ENCODE measurements at places on chromosomes 4 and X. TPM values are rescaled to one million over a fixed set of nuclear protein-coding genes. Genes with fewer than 3 reads are reported as not detected.

Gene NEUROG2
- 0.06 TPM for total RNA-seq

Gene STK26
- total RNA-seq = 52.3 TPM

Gene JAKMIP1
- 0.40 TPM for total RNA-seq

Gene NFXL1
- total RNA-seq = 7.7 TPM

Gene UCP1
- 0.34 TPM for total RNA-seq

Gene TRIM60
- total RNA-seq = not detected

DNA sequence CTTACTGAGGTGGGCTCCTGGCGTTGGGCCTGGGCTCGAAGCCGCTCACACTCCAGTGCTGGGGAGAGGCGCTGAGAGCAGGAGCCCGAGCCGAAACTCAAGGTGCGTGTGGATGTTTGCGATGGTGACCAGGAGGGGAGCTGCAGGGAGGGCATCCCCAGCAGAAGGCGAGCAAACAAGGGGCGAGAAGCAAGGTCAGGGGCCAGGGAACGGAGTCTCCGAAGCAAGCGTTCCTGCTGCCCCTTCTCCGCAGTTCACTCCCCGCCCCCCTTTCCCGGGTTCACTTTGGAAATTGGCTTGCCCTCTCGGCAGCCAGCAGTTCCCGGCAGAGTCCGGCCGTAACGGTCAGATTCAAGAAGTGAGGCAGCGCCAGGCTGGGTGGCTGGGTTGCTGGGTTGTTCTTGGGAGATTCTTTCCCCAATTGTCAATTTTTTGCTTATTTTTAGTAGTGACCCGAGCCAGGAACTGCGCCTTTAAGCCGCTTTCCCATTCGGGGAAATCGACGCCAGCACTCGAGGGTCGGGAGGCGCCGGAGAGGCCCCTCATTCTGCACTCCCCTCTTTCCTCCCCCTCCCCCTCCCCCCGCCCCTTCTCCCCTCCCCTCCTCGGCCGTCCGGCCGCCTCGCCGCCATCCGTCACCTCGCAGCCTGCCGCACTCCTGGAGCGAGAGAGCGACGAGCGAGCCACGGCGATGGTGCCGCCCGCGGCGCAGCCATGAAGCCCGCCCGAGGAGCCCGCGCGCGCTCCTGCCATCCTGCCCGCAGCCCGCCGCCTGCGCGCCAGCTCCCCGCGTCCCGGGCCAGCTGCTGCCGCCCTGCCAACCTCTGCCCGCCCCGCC, at the start of gene FRMPD3:
TSS of gene FRMPD3 (plus strand) at position 655 of the 838 bp plus-strand sequence. CDS start 76,937 bp downstream, outside the sequence.
- peak; percentile 28 for DNase-seq

DNA sequence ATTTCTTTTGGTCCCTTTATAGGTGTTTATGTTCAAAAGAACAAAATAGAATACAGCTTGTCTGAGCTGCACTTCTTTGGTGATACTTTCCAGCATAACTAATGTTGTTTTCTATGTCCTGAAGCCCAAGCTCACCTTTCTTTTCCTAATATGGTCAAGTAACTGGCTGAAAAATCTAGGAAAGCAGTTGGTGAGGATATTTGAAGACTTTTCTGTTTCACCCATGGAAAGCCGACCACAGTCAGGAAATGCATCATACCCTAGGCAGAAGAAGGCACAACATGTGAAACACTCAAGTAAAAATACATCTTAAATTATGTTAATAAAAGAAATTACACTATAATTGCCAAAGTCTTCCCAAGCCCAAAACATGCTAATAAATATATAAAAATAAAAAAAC, 337.0 kb downstream of the PDGFC start:
- no peak for DNase-seq

- no peak for DNase-seq
Measured at GRCh38 chr4:99617374-99617773, 40.3 kb downstream of the C4orf54 start.

DNA sequence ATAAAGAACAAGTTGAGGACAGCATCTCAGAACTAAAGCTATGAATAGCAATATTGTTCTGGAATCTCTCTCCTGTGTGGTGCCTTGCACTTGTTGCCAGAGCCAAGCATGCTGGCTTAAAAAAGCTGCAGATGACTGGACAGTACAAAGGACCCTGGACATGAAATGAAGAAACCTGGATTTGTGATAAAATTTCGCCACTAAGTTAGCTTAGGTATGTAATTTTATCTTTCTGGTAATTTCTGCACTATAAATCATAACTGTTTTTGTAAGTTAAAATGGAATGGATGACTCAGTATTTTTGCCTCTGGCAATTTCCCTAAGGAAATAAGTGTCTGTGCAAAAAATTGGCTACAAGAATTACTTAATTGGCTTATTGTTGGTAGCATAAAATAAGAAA, 317.2 kb downstream of the CAMK2D start:
- DNase-seq = no peak

GRCh38 chr4:148998719-148999118, 556.5 kb upstream of the NR3C2 start:
- no peak for DNase-seq

- no peak for DNase-seq
Measured at GRCh38 chrX:24014388-24015018, 12.5 kb downstream of the KLHL15 start.

- no peak for DNase-seq
Measured at GRCh38 chrX:123217077-123217476, 33.0 kb downstream of the GRIA3 start.

DNA sequence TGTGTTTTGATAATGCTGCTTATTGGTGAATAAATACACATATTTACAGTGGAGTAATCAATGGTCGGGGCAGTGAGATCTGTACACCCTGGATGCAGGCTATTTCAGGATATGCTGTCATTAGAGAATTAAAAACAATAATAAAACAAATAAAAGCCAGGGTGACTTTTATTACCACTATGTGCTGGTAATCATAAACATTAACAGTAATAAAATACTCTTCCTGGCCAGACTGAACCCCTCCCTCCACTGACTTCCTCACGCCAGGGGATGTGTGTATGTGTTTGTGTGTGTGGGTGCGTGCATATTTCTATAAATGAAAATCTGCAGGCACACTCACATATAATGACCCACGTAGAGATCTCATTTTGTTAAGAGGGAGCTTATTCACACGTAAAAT, 98.0 kb upstream of the MAP9 start:
- no peak for DNase-seq

GRCh38 chr4:186932631-186933187, 209.1 kb upstream of the FAT1 start:
- DNase-seq = peak; percentile 53

GRCh38 chrX:121308276-121308805, 260.9 kb downstream of the GLUD2 start:
- peak; percentile 77 for DNase-seq

Measured in Daoy (cell line).